ENCODE measurements at places on chromosomes 2 and 18.

DNA sequence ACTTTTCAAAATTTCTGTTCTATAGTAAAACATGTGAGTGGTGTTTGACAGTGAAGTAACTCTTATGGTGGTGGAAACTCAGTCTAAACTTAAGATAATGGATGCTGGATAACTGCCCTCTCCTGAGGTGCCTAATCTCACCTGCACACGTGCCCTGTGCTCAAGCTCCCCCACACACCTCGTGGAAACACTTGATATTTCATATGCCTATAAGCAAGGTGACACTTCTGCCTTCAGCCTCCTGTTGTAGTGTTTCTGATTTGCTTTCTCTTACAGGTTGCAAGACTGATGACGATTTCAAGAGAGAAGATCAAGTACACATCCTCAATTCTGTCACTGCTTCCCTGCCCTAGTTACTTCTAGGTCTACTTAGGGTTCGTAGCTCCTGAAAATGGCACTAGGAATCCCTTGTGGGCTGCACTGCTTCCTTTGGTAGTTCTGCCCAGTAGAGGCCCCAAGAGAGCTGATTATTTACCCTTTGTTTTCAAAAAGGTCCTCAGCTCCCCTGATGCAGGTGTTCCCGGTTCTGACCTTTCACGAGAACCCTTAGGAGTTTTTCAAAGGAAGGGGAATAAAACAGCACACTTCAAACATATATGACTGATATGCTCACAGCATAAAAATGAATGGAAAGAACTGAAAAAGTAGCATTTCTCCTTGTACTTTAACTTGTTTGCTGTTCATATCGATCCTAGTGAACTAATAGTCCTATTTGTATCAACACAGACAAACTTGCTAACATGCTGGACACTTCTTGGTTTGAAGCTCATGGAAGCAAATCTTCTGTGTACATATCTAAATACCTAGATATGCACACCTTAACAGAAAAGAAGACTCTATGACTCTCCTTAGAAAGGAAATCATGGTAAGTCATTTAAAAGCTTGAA lies 6.7 kb downstream of the CAVIN2 start:
- DNase-seq: no peak

DNA sequence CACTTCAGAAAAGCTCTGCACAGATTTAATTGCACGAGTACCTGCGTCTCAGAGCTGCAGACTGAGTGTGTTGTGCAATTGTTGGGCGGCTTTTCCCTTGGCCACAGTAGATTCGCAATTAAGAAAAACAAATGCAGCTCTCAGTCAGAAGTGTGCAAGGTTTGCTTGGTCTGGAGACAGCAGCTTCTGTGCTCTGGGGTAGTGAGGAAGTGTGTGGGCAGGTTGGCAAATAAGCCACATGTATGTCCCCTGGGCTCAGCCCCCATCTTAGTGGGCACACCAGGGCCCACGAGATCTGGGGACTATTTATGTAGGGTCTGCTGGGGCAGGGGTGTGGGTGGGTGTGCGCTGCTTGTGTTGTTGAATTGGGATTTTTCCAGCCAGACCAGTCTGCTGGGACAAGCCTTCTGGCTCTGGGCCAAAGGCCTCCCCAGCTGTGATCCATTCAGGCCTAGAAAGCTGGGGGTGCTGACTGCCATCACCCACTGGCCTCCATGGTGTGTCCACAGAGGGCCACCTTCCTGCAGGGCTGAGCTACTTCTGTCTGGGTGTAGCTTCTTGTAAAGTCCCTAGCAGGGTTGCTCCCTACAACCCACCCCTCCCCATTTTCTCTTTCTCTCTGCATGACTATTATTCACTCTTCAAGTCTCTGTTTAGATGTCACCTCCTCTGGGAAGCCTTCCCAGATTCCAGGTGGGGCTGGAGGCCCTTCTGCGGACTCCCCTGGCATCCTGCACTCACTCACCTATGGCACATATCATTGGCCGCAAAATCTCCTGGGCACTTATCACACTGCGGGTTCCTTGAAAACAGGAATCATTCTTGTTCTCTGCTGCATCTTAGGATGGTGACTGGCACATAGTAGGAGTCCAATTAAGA lies 67.8 kb downstream of the ODC1 start:
- no peak for DNase-seq

DNA sequence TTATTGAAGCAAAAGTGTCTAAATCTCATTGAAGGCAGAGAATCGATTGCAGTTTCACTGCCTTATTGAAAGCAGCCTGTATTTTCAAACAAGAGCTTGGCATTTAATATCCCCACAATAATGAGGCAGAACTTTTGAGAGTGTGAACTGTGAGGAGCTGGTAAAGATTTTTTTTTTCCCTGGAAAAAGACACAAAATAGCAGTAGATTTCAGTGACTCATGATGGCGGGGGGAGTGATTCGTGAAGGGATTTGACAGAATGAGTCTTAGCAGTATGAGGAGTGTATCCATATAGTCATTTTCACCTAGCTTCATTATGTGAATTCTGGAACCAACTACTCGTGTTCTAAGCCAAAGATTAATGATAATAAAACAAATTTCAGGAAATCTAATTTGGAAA lies 242.9 kb downstream of the ARL6IP6 start:
- DNase-seq: no peak

DNA sequence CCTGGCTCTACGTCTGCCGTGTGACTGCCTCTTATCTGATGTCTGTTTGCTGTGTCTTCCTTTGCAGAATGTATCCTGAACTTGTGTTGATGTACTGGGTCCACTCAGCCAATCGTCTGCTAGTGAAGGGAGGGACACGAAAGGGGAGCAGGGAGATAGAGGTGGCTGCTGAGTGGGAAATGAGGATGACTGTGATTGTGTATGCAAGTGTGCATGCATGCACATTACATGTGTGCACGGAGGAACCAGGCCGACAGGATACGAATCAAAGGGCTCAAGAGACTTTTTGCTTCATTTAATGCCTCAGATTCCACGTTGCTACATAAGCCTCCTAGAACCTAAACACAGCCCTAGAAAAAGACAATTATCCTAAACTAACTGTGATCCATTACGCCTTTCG lies 111.2 kb downstream of the TFCP2L1 start:
- no peak for DNase-seq

- no peak for DNase-seq
Observed at GRCh38 chr2:20723543-20723942, 56.6 kb downstream of the GDF7 start.

DNA sequence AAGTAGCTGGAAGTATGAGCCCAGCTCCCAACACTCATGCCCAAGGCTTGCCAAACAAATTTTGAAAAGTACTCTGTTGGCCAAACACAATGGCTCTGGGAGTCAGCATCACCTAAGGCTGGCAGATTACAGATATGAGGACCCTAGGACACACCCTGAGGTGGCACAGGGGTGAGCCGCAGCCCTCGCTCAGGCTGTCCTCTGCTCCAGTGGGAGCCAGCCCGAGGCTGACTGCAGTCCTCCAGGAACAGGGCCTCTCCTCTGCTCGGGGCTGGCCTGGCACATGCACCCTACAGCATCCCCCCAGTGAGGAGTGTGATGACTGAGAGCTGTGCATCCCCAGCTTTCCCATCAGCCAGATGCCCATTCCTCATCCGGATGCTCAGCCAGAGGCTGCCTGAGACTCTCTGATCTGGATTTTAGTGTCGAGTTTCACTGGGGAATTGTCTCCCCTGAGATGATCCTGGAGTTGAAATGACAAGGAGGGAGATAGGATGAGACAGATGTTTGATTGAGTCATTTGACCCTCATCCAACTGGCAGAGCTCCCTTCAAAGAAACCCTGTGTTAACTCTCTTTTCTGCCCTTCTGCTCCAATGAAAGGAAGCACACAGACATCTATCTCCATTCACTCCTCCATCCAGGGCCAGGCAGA lies 269.3 kb upstream of the NCKAP5 start:
- DNase-seq: no peak

GRCh38 chr2:28801726-28802125 lies 8.9 kb upstream of the SPDYA start:
- no peak for DNase-seq

DNA sequence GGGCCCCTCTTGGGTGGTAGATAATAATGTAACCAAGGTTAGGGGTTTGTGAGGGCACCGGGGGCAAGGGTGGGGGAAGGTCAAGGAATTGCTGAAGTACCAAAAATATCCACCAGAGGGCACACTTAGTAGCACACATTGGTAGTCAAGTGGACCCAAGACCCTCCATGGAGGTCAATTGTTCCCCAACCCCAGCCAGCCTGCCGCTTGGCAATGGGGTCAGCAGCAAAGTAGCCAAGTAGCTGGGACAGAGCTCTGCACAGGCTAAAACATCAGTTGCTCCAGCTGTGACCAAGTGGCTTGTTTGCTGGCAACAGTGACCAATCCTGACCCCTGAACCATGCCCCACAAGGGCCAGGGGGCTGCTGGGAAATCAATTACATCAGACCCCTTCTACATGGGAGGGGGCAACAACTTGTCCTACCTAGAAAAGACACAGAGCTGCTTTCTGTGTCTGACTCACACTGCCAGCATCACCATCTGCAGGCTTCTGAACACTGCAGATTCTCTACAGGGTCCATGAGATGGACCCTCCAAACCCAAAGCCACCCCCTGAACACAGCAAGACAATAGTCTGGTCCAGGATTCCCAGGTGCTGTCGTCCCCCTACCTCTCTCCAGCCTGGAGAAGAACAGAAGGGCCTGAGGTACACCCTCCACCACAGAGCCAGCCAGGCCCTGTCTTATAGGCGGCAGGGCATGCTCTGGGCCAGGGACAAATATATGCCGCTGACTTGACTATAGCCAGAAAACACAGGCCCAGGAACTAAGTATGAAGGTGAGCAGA lies 76.0 kb downstream of the EMX1 start:
- DNase-seq: no peak

DNA sequence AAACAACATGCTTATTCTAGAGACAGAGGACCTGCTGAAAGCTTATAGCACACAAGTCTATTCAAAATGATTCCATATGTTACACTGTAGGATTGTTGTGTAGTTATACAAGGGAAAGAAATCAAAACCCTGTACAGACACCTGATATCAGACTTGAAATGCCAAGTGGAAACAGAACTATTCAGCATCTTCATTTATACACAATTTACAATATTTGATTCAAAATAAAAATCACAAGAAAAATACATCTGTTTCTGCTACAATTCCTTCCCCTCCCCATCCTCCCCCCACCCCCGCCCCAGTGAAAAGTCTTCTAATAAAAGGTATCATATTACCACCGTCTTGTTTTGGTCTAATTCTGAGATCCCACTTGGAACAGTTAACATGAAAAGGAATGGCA lies 37.5 kb upstream of the NFU1 start:
- no peak for DNase-seq

- DNase-seq: no peak
Observed at GRCh38 chr2:3651691-3652648, 6.0 kb upstream of the ALLC start.

DNA sequence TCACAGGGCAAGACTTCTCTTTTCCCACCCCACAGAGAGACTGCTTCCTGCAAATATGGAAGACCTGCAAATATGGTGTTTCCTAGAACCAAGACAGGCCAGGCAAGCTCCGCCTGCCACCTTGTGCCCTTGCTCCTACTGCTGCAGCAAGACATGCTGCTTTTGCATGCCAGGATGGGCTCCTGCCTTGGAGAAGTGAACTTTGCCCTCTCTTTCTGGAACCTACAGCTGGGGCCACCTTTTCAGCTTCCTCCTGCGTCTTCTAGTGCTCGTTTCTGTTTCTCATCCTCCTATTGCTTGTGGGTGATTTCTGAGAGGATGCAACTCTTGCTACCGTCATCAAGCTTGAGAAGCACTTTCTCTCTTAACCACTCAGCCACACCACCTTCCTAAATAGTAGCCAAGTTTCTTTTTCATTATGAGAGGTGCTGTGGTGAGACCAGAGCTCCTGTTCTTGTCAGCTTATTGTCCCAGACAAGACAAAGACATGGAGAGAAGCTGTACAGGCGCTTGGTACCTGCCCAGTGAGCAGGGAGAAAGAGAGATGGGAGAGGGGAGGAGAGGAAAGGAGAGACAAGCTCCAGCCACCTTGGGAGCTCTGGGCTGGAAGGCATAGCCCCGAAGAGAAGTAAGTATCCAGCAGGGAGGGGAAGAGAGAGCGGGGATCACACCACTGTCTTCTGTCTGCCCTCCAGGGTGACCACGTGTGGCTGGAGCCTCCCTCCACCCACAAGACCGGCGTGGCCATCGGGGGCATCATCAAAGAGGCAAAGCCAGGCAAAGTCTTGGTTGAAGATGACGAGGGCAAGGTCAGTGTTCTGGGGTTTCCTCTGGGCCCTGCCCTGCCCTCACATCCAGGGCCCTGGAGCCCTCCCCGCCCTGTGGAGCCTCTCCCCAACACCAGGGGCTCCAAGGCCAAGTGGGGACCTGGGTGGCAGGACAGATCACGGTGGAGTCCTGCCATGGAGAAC lies 28.3 kb downstream of the MYO7B start:
- DNase-seq: no peak

- DNase-seq: no peak
Observed at GRCh38 chr2:37652199-37652640, 19.2 kb downstream of the CDC42EP3 start.

DNA sequence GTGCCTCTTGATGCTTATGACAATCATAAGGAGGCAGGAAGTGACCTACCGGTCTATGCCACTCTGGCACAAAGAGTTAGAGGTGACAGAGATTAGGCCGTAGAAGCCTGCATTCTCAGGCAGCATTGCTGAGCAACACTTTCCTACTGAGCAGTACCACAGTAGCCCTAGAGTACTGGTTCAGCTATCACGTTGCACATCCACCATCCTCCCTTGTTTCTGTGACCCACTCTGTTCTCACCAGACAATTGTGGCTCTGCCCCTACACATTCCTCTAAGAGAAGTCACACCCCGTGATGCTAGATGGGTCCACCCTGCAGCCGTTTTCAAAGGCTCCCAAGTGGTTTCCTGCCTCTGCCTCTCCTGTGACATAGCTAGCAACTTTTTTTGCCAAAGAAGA lies 22.6 kb upstream of the SUCLG1 start:
- DNase-seq: no peak

GRCh38 chr2:230016844-230017243 lies 51.9 kb downstream of the SLC16A14 start:
- DNase-seq: no peak

DNA sequence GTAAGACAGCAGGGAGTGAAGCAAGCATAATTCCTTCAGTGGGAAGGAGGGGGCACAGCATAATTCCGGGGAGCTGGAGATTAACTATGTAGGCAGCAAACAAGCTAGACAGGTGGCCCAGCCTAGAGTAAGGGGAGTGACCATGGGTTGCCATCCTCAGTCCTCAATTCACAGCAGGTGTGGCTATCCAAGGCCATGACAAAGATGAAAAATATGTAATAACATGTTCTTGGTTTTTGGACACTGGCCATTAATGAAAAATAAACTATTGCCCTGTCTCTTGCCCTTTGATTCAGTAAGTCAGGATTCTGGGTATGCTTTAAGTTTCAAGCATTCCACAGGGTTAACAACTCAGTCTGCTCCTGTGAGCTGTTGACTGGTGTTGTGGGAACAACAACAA lies 65.0 kb downstream of the CYP1B1 start:
- DNase-seq: no peak

DNA sequence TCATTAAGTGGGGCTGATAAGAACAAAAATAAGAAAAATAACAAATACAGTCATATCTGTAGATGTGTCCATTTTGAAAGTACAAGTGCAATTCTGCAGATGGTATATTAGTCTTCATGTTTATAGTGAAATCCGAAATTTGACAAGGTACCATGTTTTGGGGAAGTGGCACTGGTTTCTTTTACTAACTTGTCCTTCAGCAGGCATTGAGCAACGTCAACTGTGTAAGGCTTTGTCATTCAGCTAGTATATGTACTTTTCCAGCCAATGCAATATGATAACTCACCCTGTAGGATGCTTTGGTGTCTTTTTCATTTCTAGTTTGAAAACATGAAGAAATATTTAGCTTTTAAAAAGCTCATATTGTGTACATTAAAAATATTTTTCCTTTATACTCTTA lies 139.9 kb downstream of the MCFD2 start:
- DNase-seq: no peak

- no peak for DNase-seq
Observed at GRCh38 chr2:235966932-235967757, 201.0 kb downstream of the GBX2 start.
